ENCODE measurements at places on chromosomes 3 and 15.

GRCh38 chr3:146148468-146148931 is 12.5 kb downstream of the PLOD2 start:
- DNase-seq = no peak

GRCh38 chr3:172167892-172168648 is 128.7 kb downstream of the FNDC3B start:
- no peak for DNase-seq

GRCh38 chr3:136250903-136251460 is 842 bp downstream of the PCCB start:
- DNase-seq = peak; percentile 76

- peak; percentile 54 for DNase-seq
Measured at GRCh38 chr3:140023616-140024530, 88.9 kb downstream of the CLSTN2 start.

DNA sequence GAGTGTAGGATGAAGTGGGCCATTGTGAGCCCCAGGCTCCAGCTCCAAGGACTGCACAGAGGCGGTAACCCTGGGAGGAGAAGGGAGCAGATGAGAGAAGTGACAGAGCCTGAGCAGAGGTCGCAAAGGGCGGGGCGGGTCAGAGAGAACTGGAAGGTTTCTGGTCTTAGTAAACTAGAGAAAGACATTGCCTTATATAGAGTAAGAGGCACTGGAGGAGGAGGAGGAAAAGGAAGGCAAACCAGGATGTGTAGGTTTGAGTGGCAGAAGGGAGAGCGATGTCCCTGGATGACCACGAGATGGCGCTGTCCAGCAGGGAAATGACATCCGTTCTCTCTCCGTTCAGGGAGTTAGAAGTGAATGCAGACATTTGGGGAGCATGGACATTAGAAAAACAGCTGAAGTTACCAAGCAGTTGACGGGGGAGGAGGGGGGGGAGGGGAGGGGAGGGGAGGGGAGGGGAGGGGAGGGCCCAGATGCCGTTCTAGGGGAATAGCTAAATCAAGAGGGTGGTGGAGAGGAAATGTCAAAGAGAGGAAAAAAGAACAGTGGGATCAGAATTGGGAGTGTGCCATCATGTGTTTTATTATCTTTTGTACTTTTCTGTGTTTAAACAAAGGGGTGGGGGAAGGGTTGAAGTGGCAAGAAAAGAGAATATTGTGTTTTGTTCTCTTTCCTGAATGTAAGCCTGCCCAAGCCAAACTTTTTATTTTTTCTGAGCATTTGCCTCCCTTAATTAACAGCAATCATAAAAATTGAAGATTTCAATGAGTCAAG is 48.8 kb downstream of the STARD5 start:
- DNase-seq = no peak

DNA sequence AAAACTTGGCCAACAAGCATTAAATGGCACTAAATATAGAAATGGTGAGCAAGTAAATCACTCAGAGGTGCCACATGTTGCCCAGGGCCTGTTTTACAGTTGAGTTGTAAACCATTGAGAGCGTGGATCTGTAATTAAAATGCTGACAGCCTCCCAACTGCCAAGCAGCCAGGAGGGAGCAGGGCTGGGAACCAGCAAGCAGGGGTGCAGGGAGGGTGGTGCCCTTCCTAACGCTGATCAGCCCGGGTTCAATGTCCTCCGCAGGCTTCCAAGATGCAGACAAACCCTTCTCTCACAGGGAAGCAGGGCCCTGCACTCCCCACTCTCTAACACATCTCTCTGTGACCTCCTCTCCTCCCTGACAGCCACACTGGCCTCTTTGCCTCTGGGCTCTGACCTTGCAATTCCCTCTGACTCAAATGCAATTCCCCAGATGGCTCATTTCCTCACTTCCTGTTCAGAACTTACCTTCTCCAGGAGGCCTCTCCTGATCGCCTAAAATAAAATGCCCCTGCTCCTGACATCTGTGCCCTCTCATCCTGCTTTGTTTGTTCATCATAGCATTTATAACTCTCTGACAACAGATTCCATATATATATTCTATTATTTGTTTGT is 40.0 kb downstream of the WNT7A start:
- no peak for DNase-seq

DNA sequence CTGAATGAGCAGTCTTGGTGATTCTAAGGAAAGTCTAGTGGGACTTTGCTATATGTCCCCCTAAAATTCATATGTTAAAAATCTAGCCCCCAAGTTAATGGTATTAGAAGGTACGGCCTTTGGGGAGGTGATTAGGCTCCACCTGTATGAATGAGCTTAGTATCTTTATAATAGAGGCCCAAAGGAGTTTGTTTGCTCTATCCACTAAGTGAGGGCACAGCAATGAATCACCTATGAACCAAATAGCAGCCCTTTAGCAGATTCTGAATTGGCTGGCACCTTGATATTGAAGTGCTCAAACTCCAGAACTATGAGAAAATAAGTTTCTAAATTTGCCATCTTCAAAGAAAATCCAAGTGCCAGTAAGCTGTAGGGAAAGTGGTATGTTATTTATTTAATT is 187.9 kb downstream of the SUCNR1 start:
- DNase-seq = no peak

- no peak for DNase-seq
Measured at GRCh38 chr3:16073203-16073602, 101.3 kb upstream of the GALNT15 start.

DNA sequence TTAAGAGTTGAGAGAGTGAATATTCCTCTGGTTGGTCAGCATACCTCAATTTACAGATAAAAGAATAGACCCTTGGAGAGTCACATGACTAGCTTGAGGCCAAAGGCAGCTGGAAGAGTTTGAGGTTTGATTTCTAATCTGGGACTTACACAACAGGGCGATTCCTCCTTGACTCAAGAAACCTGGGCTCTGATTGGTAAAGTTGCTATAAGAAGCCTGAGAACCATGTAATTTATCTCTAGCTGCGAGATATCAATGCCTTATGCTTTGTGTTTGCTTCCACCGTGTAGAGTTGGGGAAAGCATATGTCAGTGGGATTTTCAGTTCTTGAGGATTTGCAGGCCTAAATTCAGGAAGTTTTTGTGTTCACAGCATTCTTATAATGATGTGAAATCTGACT is 206.0 kb downstream of the KLHL25 start:
- DNase-seq = no peak

- DNase-seq = no peak
Measured at GRCh38 chr3:149648525-149648924, 9.3 kb downstream of the WWTR1 start.

DNA sequence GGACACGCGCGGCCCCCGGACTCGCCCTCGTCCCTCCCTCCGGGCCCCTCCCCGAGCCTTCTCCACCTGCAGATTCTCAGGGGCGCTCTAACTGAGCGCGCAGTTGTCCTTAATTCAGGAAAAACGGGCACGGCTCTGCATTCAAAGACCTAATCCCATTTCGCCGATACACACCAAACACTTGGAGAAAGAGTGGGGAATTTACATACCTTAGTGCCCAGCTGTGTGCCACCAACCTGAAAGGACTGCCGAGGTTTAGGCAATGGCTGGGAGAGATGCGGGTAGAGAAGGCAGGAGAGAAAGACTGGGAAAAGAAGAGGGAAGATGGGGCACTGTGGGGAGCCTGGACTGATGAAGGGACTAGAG is 21.8 kb downstream of the IGDCC3 start:
- no peak for DNase-seq

DNA sequence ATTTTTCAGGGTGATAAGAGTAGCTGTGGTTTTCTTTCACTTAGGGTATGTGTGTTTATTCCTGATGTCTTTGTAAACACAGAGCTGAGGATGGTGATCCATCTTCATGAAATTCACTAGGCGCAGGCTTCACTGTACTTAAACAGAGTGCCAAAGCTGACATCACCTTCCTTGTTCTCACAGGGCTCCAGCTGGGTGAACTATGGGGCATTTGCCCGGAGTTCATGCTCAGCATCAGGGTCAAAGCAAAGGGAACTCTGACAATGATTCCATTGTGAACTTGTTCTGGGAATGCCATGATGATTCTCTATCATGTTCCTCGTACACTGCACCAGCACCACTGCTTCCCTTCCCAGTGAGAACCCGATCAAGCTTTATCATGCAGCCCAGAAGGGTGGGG is 184.8 kb upstream of the P2RY1 start:
- no peak for DNase-seq

DNA sequence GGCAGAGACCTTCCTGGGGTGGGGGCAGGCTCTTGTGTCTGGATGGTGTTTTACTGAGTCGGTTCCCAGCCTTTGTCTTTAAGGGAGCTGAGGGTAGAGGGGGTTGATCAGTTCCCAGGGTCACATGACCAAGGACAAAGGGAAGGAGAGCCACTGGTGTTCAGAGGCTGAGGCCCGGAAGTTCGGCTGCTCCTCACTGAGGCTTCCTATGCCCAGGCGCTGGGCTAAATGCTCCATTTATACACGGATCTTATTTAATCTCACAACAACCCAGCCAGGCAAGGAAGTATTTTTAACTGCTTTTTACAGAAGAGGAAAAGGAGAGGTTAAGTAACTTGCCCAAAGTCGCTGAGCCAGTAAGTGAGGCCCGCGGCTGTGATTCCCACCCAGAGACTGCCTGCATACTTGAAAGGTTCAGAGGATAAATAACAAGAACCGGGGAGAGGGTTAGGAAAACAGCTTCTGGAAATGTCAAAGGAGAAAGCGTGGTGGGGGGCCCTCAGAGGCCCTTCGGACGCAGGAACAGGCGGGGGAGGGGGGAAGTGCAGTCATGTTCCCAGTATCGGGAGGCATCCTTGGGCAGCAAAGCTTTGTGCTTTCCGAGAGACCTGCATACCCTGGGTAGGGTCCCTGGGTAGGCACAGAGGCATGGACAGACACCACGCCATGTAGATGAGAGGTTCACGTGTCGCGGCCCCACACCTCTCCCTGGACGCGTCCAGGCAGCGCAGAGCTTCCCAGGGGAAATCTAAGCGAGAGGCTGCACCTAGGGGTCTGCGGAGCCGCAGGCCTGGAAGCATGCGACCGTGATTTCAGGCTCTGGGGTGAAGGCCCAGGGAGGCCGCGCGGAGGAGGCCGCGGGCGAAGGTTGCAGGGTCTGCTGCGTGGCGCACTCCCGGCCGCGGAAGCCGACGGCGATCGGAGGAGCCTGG is 21.3 kb downstream of the EPHB3 start:
- no peak for DNase-seq

- no peak for DNase-seq
Measured at GRCh38 chr15:28919201-28919635, 33.4 kb downstream of the APBA2 start.

DNA sequence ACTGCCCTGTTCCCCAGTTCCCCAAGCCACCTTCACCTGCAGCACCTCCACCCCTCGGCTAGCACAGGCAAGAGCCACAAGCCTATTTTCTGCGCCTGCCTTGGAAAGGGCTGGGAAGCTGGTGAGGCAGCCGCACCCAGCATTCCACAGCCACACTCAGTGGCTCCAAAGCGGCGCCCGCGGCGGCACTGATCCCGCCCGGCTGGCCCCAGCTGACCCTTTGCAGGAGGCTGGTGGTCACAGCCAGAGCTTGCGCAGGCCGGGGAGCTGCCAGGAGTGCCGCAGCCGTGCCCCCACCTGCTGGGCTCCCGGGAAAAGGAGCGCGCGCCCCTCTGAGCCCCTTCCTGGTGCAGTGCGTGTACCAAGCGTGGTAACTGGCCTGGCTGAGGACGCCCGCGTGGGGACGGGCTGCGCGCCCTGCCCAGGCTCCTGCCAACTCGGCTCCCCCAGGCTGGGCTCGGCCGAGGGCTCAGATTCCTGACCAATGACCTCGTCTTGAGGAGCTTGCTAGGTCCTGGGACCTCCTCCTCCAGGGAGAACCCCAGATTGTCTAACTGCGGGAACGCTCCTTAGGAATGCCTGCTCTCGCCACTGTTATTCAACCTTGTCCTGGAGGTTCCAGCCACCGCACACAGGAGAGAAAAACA is 13.3 kb downstream of the GRAMD2A start:
- DNase-seq = no peak

GRCh38 chr3:29427266-29428103 is 146.6 kb downstream of the RBMS3 start:
- DNase-seq = no peak

GRCh38 chr15:49747340-49747739 is 126.5 kb downstream of the DTWD1 start:
- DNase-seq = no peak

DNA sequence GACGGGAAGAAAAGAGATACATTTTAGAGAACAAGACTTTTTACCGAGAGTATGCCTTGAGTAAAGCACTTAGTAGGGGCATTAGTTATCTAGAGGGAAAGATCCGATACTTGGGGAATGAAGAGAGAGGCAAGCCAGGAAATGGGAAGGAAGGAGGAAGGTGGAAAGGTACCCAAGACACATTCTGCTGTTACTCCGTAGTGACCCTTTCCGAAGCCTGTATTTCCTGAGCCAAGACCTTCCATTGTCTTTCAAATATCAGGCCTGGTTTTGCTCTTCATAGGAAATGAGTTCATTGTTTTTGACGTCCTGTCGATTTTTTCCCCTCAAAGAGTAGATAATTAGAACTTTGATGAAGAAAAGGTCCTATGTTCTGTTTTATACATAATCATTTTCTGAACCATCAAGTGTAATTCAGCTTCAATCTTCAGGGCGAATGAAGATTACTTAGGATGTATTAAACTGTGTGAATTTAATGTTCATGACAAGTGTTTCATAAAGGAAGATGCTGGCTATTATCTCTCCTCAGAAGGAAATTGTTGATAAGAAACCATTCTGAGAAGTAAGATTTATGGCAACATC is 95.7 kb downstream of the PPM1L start:
- no peak for DNase-seq

GRCh38 chr3:71194785-71195184 is 388.7 kb downstream of the FOXP1 start:
- no peak for DNase-seq

DNA sequence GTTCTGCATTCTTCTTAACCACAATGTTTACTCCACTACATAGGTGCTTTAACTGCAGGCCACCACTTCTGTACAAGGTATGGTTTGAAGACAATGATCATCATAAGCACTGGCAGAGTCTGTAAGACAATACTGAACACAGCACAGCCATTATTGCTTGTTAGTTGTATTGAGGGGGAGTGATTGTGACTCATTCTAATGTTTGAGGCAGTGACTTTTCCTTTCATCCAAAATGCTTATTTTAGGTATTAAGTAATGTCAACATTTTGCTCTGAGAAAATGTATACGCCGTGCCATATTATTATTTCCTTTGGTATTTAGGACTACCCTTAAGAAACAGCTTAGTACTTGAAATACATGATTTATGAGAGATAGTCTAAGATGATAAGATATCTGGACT is 618.2 kb upstream of the ZNF717 start:
- no peak for DNase-seq

DNA sequence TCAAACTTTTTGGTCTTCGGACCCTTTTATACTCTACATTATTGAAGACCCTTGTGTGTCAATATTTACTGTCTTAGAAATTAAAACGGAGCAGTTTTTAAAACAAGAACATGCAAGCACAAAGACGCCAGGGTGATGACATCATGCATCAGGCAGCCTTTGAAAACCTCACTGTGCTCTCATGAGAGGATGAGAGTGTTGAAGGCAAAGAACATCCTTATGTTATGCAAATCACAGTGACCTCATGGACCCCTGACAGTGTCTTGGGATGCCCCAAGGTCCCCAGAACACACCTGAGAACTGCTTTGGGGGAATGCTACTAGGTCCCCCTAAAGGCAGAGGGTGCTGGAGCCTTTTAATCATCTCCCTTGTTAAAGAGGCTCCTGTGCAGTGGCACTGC is 51.6 kb downstream of the CHDH start:
- no peak for DNase-seq

- DNase-seq = no peak
Measured at GRCh38 chr3:72085036-72085435, 300.1 kb upstream of the PROK2 start.

- DNase-seq = no peak
Measured at GRCh38 chr3:173902401-173902800, 504.9 kb downstream of the NLGN1 start.

Data from NCI-H1105 (cell line).